NCI-H2081 (cell line): ENCODE measurements at places on chromosomes 16 and 17.
A peak's percentile ranks its signal among the peaks of the same experiment; 100 is the strongest.

DNA sequence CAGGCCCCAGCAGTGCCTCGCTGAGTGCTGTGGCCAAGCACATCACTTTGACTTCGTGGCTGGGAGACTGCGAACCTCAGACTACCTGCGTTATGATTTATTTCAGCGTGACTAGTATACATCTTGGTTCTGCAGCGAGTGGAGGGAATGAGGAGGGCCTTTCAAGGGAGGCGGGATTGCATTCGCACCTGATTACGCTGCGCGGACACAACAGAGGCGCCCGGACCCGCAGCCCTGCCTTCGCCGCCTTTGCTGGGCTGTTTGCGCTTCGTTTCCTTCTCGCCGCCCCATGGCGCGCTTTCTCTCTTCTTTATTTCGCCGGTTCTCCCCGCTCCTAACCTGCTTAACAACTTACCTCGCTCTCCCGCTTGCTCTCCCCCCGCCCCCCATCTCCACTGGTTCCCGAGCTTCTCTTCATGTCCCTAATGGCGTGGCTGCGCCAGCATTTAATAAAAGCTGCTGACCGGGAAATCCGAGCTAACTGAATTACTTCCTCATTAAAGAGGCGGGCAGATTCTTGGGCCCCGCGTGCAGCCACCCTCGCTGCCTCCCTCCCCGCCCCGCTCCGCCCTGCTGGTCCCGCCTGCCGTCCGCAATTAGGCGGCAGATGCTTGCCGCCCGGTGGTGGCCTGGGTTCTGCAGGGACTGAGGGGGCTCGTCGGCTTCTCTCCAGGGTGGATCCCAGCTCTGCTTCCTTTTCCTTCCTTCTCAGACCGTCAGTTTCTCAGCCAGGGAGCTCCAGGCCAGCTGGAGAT lies 257.6 kb upstream of the SDK2 start:
- peak; percentile 49 for DNase-seq

- peak; percentile 84 for DNase-seq
Observed at GRCh38 chr16:29806641-29807425, 504 bp downstream of the MAZ start.

DNA sequence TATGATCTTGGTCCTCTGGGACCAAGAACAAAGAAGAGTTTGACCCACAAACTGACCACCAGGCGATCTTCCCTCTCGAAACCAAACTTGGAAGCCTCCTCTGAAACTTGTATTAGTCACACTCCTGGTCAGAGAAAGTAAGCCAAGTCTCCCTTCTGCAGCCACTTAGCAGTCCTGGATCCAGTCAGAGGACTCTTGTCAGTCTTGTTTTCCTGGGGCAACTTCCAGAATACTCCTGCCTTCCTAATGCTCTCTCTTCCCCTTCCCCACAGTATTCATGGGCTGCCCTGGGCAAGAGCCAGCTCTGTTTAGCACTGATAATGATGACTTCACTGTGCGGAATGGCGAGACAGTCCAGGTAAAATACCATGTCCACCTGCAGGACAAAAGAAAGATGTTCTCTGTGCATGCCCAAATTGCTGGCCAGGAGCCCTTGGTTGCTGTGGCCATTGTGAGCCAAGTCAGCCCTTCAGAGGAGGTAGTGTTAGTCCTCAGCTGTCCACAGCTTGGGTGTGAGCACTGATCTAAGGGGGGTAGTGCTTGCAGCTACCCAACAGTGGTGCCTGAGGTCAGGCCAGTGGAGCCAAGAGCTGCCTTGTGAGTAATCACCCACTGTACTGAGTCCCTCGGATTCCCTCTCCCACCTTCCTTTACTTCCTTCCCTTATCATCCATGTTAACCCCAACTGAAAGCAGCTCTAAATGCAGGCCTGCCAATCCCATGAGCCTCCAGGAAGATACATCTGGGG lies 31.2 kb downstream of the CDH3 start:
- no peak for DNase-seq

GRCh38 chr17:70519300-70519699 lies 350.0 kb downstream of the KCNJ2 start:
- DNase-seq = no peak

DNA sequence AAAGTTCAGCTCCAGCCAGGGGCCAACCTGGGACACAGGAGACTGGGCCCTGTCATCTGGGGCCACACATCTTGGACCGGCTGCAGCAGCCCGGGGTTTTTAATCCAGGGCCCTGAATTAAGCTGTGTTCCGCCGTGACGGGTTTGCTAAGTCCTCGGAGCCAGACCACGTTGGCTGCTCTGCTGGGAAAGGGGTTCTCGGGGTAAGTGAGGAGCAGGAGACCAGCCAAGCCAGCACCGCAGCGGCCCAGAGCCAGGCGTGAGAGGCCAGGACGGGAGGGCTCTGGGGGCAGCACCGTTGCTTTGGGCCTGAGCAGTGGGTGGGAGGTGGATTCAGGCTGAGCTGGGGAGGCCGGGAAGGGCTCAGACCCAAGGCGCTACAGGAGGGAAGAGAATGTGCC lies 31.3 kb upstream of the CBX4 start:
- no peak for DNase-seq

DNA sequence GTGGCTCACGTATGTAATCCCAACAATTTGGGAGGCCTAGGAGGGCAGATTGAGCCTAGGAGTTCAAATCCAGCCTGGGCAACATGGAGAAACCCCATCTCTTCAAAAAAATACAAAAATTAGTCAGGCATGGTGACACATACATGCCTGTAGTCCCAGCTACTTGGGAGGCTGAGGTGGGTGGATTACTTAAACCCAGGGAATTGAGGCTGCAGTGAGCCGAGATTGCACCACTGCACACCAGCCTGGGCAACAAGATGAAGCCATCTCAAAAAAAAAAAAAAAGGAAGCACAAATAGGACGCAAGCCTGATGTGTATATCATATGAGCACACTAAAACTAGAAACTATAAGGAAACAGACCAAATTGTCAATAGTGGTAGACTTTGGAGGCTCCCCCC lies 17.1 kb upstream of the FLCN start:
- DNase-seq = no peak

GRCh38 chr17:29178750-29179231 lies 1.4 kb downstream of the MYO18A start:
- DNase-seq = no peak
